ENCODE measurements at places on chromosomes 2 and 18.

- no peak for DNase-seq
Measured at GRCh38 chr2:238228700-238229099, 11.1 kb downstream of the HES6 start.

DNA sequence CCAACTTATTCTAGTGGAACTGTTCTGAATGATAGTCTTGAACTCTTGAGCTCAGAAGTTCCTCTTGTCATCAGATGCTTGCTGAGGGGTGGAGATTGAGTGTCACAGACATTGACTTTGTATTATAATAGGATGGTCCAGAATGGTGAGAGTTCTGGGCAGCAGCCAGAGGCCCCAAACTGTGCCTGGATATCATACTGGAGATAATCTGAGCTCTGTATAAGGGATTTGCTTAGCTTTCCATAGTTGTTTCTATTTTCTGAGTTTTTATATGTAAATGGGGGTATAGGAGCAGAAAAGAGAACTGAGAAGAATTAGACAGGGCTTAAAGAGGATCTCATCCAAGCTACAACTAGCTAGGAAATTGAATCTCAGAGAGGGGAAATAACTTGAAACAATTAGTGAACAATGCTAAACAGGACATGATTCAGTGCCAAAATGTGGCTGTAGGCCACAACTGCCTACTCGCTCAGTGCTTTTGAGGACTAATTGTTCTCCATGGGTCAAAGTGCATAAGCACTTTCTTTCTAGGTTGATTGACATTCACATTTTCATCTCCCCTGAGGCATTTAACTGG is 10.1 kb upstream of the LCLAT1 start:
- no peak for DNase-seq

DNA sequence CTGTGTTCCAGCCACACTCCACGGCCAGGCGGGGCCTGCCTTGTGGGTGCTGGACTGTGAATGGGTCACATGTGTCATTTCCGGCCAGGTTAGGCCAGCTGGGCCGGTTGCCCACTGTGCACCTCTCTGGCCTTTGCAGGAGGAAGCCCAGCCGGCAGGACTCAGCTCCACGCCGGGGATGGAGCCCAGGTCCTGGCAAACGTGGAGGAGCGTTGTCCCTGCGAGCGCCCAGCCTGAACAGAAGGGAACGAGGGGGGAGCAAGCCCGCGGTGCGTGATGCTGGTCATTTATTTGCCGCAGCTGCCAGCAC is 152.9 kb downstream of the PXDN start:
- DNase-seq = no peak

DNA sequence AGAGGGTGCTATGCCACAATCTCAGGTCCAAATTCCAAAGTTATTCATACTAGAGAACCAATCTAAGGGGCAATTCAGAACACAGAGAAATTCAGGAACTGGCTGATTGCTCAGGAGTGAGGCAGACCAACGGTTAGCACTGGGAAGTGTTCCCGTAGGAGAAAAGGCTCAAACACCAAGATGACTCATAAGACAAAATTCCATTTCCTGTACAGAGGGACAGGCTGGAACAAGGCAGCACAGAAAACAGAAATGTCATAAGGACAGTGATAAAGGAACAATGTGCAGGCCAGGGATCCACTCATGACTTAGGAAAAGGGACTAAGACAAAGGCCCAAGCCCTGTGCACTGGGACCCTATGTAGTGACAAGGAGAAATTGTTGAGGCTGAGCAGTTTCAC is 54.2 kb downstream of the PDE1A start:
- DNase-seq = no peak

GRCh38 chr2:185892484-185892883 is 153.9 kb downstream of the FSIP2 start:
- no peak for DNase-seq

- no peak for DNase-seq
Measured at GRCh38 chr18:60732143-60732542, 359.6 kb upstream of the MC4R start.

DNA sequence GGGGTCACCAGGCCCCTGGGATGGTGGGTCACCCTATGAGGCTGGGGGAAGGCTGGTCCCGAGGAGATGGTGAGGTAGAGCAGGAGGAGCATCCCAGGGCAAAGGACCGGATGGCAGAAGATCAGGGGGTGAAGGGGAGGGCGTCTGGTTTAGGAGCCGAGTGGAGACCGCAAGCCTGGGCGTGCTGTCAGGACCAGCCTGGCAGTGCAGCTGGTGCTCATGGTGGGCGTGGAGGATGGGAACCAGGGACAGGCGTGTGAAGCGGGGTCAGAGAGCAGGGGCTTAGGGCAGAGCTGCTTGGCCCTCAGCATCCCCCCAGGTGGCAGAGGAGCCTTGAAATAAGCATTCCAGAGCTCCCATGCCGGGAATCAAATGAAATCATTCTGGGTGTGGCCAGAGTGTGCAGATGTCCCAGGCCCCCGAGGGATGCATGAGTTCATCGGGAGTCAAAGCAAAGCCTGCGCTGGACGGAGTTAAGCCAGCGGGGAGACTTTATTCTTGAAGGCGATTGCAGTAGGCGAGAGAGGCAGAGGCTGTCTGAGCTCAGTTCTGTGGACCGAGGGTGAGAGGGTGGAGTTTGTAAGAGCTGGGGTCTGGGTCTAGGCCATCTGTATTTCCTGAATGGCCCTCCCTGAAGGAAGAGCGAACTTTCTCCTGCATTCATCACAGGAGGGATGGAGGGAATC is 33.1 kb upstream of the MBP start:
- no peak for DNase-seq

DNA sequence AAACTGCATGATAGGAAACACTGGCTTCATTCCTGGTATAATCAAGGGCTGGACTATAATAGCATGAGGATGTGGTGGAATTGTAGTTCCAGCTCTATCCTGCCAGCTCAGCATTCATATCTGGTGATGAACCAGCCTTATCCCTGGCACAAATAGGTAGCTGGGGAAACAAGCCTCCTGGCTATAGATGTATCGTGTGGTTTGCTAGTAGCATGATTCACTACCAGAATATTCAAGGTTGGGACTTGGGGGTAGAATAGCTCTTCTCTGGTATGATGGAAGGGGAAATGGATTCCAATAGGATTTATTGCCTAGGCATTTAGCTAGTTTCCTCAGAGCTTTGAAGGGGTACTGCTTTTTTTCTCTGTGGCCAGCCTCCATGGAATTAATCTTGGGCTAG is 532.8 kb downstream of the FBXO15 start:
- no peak for DNase-seq

DNA sequence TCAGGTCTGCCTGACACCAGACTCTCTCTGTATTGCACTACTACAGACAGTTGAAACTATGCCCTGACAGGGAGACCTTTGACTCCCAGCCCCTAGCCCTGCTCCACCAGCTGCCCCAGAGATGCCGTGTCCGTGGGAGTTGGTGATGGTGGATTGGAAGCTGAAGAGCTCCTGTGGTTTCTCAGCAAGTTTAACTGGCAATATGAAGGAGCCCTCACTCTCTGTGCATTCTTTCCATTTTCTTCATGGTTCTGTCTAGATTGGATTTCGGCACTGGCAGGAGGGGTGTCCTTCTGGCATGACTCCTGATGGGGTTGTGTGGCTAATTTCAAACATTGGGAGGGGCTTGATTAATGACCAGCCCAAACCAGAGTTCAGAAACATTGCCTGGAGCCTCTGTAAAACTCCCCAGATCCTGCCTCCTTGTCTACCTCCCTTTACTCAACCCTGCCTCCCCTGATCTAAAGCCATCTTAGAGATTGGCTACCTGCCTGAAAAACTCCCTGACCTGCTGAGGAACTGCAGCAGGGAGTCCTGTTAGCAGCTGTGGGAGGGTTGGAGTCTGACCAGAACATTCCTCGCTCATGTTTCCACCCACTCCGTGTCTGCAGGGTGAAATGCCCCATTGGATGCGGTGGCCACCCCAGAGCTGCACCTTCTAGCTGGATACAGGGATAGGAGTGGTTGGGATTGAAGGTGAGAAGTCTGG is 206.9 kb upstream of the SPRED2 start:
- DNase-seq = no peak

DNA sequence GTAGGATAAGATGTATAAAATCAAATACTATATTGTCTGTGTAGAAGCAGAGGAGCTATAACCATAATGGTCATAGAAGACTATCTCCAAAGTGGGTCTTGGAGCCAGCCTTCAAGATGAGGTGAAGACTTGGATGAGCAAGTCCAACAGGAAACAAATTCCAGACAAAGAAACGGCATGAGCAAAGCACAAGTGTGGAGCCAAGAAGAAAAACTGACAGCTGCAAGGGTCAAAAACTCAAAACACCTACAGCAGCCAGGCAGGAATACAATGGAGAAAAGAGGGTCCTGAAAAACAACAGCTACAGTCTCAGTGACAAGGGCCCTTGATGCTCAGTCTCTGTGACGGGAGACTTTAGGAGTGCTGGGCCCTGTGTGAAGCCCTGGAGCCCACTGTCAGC is 102.4 kb downstream of the STK39 start:
- DNase-seq = no peak
